Activated CD4-positive, alpha-beta T cell treated with anti-CD3 and anti-CD28 coated beads, Interleukin-2, amount 50 U/mL, for 1 hour (primary cell): ENCODE measurements at places on chromosomes 3 and 15.

- DNase-seq: no peak
Measured at GRCh38 chr3:54283470-54283869, 161.1 kb downstream of the CACNA2D3 start.

GRCh38 chr3:127796045-127796830 is 26.1 kb downstream of the MGLL start:
- no peak for DNase-seq

DNA sequence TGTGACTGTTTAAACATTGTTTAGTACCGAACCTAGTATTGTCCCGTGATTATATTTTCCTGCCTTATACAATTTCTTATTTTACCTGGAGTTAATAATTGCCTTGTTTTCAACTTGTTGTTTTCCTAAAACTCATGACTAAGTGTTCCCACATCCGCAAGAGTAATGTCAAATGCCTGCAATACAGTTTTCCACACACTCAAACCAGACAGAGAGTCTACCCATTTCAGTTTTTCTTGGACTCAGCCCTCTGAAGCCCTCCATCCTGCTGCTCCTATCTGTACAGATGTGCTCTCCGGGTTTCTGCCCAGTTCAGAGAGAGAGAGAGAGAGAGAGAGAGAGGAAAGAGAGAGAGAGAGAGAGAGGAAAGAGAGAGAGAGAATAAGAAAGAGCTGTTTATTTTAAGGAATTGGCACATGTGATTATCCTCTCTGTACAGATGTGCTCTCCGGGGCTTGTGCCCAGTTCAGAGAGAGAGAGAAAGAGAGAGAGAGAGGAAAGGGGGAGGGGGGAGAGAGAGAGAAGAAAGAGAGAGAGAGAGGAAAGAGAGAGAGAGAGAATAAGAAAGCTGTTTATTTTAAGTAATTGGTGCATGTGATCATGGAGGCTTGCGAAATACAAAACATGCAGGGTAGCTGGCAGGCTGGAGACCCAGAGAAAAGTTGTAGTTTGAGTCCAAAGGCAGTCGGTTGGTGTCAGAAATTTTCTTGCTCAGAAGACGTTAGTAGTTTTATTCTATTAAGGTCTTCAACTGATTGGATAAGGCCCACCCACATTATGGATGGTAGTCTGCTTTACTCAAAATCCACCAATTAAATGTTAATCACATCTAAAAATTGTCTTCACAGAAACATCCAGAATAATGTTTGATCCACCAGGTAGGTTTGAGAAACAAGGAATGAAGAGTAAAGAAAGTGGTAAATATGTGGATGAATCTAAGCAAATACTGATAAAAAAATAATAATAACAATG is 104.1 kb upstream of the GOLGA8J start:
- no peak for DNase-seq

DNA sequence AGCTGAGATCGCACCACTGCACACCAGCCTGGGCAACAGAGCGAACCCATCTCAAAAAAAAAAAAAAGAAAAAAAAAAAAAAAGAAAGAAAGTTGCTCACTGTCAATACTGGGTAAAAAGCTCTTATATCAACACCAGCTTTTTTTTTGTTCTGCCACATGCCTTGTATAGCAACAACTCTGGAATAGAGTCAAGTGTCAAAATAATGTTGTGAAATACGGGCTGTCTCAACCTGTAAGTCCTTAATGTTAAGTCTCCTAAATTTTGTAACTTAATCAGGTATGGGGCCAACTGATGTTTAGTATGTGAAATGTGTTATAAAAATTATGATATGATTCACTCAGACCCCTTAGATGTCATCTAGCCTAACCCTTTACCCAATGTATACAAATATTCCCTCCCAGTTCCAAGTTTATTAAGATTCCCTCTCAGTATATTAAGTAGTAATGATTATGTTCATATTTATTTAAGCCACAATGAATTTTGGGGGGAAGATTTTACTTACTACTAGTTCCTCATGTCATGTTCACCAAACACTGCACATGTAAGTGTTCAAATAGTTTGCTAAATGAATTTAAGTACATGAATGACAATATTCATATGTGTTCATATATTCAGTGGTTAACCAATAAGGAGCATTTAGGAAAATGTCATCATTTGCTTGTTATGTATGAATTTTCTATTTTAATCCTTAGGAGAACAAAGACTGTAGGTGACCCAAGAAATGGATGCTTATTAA is 52.2 kb downstream of the GPR160 start:
- no peak for DNase-seq

DNA sequence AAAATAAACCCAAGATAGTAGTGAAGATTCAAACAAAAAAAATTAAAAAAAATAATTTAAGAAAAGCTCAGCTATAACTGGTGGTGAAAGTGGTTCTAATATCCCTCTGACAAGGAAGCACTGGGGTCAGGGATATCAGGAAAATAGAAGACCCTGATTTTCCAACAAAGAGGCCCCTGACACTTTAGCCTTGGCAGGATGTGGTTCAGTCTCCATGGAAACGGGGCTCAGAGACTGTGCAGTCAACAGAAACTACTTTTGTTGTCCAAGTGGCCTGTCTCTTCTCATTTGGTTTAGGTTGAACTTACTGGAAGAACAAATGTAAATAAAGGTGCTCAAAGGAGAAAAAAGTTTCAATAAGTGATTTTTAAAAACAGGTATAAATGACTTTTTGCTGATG is 27.2 kb downstream of the INTS14 start:
- DNase-seq: peak; percentile 4

GRCh38 chr3:69058947-69059224 is 6.8 kb upstream of the TMF1 start:
- DNase-seq: no peak

DNA sequence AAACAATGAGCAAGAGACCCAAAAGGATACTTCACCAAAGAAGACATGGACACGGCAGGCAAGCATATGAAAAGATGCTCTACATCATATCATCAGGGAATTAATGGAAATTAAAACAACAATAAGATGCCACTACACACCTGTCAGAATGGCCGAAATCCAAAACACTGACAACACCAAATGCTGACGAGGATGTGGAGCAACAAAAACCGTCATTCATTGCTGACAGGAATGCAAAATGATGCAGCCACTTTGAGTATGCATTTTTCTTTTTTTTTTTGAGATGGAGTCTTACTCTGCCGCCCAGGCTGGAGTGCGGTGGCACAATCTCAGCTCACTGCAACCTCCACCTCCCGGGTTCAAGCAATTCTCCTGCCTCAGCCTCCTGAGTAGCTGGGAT is 19.0 kb downstream of the EDC3 start:
- DNase-seq: no peak

- DNase-seq: no peak
Measured at GRCh38 chr3:173838644-173839043, 441.1 kb downstream of the NLGN1 start.

DNA sequence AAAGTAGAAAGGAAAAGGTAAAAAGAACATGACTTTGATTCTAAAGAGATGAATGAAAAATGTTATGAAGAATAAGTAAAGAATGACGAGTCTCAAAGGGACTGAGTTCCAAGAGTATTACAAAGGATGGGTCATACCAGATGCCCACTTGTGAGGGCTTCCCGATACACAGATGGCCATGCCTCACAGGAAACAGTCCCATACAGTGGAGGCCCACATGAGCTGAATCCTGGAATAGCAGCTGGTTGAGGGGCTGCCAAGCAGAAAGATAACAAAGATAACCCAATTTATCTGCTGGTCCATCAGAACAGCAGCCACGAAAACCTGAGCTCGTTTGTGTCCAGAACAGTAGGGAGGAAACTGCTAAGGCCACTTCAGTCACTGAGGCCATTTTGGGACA is 3.7 kb downstream of the SSR3 start:
- no peak for DNase-seq

DNA sequence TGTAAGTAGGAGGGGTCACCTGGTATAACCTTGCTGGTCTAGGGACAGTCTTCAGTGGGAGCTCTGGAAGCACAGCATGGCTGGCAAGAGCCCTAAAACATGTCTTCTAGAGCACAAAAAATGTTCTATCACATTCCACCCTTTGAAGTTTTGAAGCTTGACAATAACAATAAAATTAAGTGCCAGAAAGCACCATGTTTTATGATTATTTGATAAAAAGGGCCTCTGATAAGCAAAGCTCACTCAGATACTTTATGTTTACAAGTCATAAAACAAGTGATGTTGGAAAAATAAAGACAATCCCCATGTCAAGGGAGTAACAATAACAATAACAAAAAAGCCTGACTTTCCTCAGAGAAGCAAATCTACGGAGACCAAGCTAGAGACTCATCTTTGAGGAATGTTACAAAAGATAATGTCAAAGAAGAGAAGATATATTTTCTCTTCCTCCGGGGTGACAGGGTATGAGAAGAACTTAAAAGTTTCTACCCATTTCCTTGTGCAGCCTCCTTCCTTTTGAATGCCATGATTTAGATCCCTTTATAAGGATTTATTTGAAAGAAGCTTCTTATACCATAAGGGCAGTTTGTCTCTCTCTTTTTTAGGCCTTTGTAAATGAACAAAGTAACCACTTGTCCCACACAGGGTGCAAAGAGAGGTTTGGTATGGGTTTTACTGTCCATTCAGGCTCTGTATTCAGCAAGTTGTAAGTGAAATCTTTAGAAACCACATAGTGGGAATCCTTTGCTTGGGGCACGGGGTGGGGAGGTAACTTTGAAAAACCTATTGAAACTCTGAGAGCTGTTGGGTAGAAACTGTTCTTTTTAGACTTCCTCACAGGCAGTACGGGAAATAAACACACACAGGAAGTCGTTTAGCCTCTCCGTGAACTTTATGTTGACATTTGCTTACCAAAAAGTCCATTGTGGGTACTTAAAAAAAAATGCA is 109.6 kb upstream of the RBMS3 start:
- DNase-seq: no peak

DNA sequence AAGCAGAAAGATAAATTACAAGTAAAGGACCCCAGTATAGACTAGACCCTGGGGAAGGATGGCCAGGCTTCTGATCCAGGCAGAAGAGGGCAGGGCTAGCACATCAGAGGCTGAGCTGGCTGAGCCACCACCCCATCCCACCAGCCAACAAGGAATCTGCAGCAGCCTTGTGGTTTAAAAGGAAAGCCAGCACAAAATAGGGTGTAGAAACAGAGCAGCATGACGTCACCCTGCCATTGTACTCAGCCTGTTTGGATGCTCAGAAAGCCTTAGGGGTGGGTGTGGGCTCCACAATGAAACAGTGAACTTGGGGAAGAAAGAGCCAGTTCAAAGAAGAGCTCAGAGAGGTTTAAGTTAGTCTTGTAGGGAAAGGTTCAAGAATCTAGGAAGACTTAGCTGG is 28.2 kb downstream of the DUOX1 start:
- DNase-seq: no peak

DNA sequence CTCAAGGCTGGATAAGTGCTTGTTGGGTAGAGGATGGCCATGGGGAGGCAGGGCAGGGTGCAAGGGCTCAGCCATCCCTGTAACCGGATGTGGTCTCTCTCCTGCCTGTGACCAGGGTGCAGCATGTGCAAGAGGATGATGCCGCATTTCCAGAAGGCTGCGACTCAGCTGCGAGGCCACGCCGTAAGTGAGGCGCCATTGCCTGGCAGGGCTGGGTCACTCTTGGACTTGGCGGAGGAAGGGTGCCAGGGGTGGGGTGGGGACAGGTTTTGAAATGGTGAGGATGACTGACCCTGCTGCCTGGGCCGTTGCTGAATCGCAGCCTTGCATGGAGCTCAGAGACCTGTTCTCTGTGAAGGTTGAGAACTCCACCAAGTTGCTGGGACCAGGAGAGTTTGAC is 49.3 kb downstream of the PDIA5 start:
- DNase-seq: no peak

DNA sequence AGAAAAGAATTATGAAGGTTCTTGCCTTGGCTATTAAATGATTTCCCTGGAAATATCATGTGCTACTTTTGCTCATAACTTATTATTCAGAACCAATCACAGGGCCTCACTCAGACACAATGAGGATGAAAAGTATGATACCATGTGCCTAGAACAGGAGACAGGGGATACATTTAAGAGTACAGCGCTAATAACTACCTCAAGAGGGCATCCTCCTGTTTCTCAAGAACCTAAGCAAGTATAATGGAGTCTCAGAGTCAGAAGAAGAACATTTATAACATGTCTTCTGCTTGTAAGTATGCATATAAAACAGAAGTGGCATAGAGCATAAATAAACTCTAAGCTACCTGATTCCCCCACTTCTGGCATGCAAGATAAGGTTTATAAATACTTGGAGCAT is 125.4 kb upstream of the MME start:
- no peak for DNase-seq

- DNase-seq: no peak
Measured at GRCh38 chr3:168888781-168889180, 774.7 kb downstream of the MECOM start.

- DNase-seq: no peak
Measured at GRCh38 chr3:62248734-62249483, 124.4 kb downstream of the FEZF2 start.

DNA sequence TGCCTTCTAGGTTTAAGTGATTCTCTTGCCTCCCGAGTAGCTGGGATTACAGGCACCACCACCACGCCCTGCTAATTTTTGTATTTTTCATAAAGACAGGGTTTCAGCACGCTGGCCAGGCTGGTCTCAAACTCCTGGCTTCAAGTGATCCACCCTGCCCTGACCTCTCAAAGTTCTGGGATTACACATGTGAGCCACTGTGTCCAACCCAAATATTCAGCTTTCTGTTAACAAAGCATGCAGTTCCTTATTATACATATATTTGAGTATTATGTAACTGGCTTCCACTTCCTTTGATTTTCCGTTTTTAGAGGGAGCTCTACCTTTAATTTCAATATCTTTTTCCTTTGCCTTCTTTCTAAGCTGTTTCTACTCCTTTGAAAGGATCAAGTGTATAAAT is 26.1 kb downstream of the TSC22D2 start:
- no peak for DNase-seq

- no peak for DNase-seq
Measured at GRCh38 chr3:184604615-184605290, 43.2 kb downstream of the EPHB3 start.

- no peak for DNase-seq
Measured at GRCh38 chr3:148931574-148931973, 59.8 kb upstream of the GYG1 start.

GRCh38 chr15:58558777-58559176 is 127.0 kb downstream of the LIPC start:
- no peak for DNase-seq

DNA sequence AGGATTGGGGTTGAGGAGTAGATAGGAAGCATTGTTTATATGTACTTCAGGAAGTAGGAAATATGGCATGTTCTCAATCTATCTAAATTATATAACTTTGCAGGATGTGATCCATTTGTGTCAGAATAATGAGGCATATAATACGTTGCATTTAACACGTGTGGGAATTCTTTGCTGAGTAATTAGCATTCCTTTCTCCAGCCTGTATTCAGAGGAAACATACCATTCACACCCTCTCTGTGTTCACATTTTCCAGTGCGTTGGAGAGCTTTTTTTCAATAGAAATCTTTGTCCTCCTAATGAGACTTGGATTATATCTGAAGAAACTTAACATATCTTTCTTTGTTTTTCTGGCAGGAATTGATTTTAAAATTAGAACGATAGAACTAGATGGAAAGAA is 33.0 kb upstream of the APH1B start:
- no peak for DNase-seq

DNA sequence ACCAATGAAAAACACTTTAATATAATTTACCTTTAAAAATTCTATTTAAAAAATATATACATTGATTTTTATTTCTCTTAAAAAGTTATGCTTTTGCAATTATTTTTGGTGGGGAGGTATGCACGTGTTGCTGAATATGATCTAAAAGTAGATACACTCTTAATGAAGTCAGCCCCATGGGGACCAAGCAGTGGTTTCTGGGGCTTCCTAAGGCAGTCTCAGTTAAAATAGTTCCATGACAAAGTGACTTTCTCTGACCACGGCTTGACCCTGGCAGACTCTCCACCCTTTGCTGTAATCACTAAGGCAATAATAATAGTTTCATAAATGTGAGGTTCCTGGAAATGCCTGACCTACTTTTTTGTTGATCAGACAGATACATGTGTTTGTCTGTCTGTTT is 50.4 kb downstream of the CCR4 start:
- DNase-seq: no peak
